Stimulated activated CD8-positive, alpha-beta memory T cell treated with anti-CD3 and anti-CD28 coated beads, Interleukin-2, amount 100 ng/mL, for 1 hour (primary cell): ENCODE measurements at places on chromosomes 5 and 9.

GRCh38 chr5:14726066-14726838 lies 61.7 kb downstream of the OTULIN start:
- no peak for DNase-seq

GRCh38 chr9:107079589-107079988 lies 203.5 kb upstream of the RAD23B start:
- DNase-seq: no peak

GRCh38 chr9:74940600-74940999 lies 12.1 kb downstream of the C9orf40 start:
- DNase-seq: no peak

DNA sequence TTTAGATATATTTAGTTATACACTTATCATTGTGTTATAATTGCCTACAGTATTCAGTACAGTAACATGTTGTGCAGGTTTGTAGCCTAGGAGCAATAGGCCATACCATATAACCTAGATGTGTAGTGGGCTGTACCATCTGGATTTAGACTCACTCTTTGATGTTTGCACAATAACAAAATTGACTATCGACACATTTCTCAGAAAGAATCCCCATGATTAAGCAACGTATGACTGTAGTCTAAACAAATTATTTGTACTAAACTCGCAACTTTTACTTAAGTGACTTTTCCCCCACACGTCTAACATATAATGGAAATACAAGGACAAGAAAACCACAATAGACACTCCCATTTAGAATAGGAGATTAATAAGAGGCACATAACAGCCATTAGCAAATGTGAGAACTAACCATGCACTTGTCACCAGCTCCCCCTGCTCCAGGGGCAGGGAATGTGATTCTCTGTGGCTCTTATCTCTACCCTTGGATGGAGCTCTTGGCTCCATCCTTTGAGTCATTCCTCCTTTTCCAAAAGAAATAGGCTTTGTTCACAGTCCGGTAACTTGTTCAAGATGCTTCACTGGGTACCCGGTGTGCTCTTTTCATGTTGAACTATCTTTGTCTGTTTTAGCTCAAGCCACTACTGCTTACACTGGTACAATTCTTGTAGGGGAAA lies 8.7 kb upstream of the B4GALT1 start:
- DNase-seq: no peak

DNA sequence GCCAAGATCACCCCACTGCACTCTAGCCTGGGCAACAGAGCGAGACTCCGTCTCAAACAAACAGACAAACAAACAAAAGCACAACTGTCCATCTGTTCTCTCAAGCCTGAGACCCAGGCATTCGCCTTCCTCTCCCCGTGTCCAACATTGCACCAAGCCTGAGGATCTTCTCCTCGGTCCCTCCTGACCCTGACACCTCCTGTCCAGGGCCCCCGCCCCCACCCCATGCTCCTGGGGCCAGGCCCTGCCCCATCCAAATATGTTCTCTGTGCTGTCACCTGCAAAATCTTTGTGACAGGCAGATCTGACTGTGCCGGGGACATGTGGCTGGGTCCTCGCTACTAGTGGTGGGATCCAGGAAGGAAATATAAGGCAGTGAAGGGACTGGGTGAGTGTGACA lies 33.4 kb upstream of the UNC5A start:
- DNase-seq: no peak
